ENCODE measurements at places on chromosomes 5 and 9.

DNA sequence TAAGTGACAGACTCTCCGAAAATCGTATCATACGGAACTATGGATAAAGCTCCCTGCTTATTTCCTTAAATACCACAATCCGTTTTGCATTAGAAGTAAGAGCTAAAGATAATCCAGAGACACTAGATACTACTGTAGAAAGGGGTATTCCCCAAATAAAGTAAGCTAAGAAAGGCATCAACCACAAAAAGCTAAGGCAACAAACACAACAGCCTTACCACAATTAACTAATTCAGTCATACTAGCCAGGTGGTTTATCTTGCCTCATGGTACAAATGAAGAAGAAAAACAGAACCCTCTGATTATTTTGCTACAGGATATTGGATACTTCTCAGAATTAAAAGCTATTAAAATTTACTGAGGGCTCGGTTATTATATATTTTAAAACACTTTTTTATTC lies 14.1 kb downstream of the ERP44 start:
- no peak for DNase-seq

GRCh38 chr5:145680169-145680568 lies 155.0 kb downstream of the PRELID2 start:
- no peak for DNase-seq

DNA sequence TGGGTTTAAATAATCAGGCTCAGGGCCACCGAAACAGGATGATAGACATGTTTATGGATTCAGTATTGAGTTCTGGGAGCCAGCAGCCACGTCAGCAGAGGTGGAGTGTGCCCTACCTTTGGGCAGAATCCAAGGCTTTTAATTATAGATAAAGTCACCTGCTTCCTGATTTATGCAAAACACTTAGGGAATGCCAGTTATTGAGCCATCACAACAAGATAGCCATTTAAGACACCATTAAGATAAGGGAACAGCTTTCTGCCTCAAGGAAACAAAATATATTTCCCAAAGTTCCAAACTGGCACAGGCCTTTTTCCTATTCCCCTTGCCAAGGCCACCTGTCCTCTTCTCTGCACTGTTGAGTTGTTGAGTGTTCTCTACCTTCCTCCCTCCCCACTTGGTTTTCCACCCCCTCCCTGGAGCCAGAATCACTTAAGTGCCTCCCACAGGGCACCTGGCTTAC lies 2.4 kb downstream of the CCL28 start:
- DNase-seq, result no peak

GRCh38 chr9:134007150-134007549 lies 15.0 kb upstream of the VAV2 start:
- DNase-seq, result no peak

GRCh38 chr5:180090769-180091546 lies 19.4 kb upstream of the RNF130 start:
- no peak for DNase-seq

DNA sequence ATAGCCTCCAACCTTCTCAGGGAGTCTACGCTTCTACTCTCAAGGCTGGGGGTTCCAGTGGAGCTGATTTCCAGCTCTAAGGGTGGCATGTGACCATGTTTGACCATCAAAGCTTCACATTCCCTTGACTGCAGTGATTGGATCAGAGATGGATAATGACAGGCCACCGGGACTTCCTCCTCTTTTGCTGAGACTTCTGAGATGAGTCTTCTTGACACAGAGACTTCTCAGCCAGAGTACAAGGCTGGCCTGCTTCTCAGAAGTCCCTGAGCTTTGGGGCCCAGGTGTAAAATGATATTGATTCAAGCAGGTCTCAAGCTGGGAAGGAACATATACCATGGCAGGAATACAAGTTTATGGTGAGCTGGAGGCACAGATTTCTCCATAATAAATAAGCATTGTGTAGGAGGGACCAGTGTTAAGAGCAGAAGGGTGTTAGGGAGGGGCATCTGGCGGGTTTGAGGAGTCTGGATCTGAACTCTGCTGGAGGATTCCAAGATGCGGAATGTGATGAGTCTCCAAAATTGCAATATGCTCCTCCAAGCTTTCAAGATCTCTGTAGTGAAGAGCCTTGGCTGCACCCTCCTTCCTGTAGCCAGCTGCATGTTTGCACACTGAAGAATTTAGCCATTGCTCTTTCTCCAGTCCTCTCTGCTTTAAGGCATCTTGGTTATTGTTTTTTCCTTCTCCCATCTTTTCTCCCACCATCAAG lies 41.7 kb upstream of the HSD17B4 start:
- no peak for DNase-seq

DNA sequence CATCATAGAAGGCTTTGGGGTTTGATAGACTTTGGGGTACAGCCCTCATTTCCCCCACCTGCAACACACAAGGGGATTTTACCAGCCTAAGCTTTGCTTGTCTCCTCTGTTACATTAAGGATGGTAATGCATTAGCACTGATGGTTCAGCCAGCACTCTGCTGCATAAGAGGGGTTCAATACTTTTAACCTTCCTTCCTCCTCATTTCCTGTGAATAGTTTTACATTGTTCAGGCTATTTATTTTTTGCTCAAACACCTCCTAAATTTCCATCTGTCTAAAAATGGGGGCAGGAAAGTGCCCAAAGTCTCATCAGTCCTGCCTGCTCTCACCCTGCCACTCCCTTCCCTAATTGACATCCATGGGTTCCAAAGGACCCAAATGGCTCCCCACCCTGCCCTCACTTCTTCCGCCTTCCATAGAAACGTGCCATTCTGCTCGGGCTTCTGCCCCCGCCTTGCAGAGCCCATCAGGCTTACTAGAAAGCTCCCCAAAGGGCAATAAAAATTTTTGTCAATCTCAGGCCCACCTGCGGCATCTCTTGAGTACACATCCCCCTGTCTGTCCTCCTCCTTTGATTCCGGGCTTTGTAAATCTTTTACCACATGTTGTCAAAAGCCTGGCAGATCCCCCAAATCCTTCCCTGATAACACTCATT lies 239.5 kb upstream of the SLC24A2 start:
- DNase-seq, result no peak

GRCh38 chr5:100861148-100861547 lies 41.9 kb downstream of the ST8SIA4 start:
- DNase-seq, result no peak

DNA sequence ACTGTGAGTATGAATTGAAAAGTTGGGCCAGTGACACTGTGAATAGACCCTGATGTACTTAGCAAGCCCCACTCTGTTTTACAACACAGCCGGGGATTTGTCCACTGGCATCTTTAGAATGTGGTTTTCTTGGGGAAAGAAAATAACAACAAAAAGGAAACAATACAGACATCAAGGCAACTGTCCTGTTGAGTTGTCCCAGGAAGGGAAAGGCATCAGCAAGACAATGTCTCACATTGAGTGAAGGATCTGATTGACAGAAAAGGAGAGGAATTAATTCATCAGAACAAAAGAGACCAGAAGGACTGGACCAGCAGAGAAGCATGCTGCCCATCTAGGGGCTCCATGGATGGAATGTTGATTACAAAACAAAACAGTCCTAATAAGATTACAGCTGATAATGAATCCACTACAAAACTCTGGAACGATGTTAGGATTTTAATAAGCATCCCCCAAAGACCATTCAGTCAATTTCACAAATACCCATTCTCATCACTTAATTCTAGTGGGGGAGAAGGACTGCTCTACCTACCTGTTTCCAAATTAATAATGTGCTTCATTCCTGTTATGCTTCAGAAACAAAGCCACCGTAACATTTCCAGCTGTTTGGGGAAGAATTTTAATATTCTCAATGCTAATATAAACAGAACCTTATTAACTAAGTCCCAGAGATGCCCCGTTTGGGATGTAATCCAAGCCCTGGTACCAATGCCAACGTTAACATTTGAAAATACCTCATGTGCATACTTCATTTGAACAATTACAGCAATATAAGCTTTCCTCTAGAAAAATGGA lies 298.0 kb downstream of the SPOCK1 start:
- no peak for DNase-seq

GRCh38 chr5:131495536-131496399 lies 139.3 kb downstream of the RAPGEF6 start:
- DNase-seq, result no peak

DNA sequence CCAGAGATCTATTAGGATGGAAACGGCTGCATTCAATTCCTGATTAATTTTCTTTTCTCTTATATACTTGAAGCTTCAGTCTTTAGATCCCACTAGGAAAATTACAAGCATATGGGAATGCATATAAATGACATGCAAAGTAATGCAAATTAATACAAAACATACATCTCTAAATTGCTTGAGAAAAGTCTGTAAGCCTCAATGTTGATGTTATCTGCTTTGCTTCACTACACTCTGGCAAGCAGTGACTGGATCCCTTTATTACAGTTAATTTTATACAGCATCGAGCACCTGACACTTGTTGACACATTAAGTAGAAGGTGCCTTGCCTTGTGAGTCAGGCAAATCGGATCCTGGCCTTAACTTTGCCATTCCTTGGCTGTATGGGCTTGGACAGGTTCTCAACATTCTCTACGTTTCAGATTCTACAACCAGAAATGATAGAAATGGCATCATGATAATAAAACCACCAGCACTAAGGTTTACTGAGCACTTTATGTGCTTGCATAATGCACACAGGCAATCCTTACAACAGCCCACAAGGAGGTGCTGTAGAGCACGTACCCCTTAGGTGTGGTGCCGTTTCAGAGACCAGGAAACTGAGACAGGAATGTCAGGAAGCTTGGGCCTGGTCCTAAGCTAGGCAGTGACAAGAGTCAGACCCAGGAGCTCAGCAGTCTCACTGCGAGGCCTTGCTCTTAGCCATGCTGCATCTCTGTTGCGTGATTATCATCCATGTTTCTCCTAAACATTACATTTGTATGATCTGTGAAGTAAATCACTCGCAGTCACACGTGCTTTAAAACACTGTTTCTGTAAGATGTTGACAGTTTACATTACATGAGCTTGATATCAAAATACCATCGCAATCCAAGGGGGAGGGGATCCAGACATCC lies 2.7 kb downstream of the GCNT4 start:
- peak; percentile 53 for DNase-seq

- DNase-seq, result no peak
Measured at GRCh38 chr5:90967851-90968250, 409.3 kb downstream of the ADGRV1 start.

DNA sequence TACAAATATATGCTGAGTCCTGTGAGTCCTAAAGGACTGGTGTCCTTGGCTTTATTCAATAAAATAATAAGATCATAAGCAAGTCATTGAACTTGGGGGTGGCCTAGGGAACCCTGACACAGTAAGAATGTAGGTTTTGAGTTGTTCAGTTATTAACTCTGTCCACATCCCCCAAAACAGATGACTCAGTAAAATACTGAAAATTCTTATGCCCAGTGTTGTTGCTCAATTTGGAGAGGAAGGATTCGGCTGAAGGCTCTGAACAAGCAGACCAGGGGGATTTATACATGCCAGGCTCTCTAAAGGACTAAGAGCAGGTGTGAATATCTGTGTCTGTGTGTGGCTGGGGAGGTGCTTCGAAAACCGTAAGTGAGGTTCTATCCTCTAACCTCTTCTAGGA lies 173.7 kb downstream of the RMI1 start:
- DNase-seq, result no peak

- DNase-seq, result no peak
Measured at GRCh38 chr5:170421826-170422225, 32.7 kb upstream of the KCNMB1 start.

- DNase-seq, result no peak
Measured at GRCh38 chr5:91850031-91850430, 466.9 kb upstream of the ARRDC3 start.

DNA sequence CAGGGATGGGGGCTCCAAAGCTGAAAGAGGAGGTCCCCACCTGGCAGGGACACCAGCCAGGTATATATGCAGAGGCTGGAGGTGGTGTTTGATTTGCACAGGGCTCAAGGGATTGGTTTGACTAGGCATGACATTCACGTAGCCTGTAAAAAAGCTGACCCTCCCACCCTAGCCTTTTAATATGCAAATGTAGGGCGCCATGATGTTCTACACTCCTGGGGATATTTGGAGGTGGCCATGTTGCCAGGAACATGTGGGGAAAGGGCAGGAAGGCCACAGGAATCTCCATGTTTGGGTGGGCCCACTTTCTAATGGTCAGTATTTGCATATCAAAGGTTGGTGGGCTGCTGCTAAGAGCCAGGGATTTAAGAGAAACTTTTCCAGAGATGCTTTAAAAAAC lies 12.0 kb upstream of the THG1L start:
- DNase-seq, result no peak
